ENCODE measurements at places on chromosomes 13 and 19.

DNA sequence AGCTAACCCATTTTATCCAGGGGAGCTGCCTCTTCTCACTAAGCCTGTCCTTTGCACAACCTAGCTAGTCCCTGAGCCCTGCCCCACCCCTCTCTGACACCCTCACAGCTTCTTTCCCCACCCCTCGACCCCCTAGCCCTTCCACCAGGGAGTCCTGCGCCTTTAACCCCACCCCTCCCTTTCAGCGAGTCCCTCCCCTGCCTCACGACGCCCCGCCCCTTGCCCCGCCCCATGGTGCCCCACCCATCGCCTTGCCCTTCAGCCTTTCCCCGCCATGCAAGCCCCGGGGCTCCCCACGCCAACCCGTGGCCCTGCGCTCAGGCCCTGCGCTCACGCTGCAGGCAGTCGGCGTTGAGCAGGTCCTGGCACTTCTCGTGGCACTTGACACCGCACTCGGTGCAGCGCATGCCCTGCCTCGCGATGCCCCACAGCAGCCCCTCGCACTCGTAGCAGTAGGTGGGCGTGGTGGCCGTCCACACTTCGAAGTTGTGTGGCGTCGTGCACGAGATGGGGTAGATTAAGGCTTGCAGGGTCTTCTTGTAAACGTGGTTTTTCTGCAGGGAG, 40.0 kb downstream of the UNC13A start:
- peak; percentile 60 for DNase-seq

DNA sequence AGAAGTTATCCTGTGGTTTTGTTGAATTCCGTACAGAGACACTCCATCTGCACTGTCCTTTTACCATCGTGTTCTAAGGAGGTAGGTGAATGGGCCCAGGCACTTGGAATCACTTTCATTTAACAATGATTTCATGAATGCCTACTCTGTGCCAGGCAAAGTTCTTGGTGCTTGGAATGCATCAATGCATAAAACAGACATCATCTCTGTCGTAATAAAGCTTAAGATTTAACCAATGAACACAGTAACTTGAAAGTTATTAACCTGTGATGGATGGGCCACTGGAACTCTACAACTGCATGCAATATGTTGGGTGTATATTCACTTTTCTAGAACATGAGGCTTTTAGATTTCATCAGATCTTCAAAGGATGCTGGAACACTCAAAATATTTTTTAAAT, 14.1 kb upstream of the STARD13 start:
- DNase-seq = no peak

- no peak for DNase-seq
Observed at GRCh38 chr19:30145467-30145866, 203.4 kb downstream of the URI1 start.

GRCh38 chr19:39558624-39559117, 18.7 kb upstream of the EID2 start:
- no peak for DNase-seq

DNA sequence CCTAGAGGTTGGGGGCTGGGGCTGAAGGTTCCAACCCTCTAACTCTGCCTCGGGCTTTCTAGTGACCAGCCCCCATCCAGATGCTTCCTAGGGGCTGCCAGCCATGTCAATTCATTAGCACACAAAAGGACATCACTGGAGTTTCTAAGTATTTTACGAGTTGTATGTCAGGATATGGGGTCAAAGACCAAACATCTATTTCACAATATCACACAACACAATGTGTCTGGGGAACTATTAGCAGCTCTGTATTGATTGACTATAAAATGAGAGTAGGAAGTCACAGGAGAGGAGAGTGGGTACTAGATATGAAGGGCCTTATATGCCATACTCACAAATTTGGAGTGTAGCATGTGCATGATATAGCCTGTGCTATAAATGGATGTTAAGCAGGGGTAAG, 42.1 kb downstream of the LPAR6 start:
- no peak for DNase-seq

DNA sequence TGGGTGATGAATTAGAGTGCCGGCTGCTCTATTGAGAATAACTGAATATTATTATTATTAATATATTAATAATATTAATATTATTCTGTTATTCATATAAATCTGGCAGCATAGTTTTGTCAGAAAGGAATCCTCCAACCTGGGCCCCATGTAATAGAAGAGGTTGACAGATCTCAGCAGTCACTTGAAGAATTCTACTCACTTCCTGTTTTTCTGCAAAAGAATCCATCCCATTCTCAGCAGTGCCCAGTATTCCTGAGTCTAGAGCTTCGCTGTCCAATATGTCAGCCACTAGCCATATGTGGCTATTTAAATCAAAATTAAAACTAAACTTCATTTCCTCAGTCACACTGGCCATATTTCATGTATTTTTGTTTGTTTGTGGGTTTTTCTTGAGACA, 72.4 kb upstream of the USPL1 start:
- DNase-seq = no peak

DNA sequence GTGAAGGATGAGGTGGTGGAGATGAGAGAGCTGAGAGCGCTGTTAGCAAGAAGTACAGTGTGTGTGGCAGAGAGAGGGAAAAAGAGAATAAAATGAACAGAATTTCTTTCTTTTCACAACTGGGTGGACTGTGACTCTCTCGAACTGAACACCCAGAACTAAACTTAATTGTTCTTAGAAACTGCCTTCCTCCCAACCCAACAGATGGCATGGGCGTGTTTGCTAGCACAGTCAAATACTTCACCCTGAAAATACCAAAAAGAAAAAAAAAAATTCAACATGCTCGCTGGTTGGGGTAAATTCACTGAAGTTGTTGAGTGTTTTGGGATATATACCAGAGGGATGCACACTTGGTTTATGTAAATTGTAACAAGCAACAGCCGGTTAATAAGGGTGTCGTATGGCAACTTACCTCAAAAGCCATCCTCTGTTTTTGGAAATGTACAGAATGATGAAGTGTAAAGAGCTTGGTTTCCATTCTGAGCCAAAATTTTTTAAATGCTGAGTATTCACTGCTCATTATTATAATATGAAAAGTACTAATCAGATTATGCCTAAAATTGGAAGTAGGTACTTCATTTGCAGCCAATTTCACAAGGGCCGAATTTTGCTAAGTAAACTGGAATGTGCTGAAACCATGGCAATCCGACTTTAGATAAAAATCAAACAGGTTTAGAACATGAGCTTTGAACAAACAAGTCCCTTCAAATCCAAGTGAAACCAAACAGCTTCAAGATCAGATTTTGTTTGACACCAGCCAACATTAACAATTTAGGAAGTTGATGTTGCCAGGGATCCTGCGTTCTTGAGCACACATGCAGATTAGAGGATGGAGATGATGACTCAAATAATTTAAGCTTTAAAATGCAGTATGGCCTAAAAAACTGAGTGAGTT, 115.8 kb downstream of the ZIC5 start:
- DNase-seq = no peak

DNA sequence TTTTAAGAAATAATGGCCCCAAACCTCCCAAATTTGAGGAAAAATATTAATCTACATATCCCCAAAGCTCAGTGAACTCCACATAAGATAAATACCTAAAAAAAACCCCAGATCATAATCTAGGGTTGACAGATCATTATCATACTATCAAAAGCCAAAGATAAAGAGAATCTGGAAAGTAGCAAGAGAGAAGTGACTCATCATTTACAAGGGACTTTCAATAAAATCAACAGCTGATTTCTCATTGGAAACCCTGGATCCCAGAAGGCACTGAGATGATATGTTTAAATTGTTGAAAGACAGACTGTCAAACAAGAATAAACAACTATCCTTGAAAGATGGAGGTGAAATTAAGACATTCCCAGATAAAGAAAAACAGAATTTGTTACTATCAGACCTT, 199.3 kb downstream of the KCNRG start:
- DNase-seq = no peak

- DNase-seq = no peak
Observed at GRCh38 chr19:13770013-13770635, 4.1 kb upstream of the C19orf53 start.

- peak; percentile 26 for DNase-seq
Observed at GRCh38 chr13:23500849-23501248, 67.3 kb upstream of the SACS start.

DNA sequence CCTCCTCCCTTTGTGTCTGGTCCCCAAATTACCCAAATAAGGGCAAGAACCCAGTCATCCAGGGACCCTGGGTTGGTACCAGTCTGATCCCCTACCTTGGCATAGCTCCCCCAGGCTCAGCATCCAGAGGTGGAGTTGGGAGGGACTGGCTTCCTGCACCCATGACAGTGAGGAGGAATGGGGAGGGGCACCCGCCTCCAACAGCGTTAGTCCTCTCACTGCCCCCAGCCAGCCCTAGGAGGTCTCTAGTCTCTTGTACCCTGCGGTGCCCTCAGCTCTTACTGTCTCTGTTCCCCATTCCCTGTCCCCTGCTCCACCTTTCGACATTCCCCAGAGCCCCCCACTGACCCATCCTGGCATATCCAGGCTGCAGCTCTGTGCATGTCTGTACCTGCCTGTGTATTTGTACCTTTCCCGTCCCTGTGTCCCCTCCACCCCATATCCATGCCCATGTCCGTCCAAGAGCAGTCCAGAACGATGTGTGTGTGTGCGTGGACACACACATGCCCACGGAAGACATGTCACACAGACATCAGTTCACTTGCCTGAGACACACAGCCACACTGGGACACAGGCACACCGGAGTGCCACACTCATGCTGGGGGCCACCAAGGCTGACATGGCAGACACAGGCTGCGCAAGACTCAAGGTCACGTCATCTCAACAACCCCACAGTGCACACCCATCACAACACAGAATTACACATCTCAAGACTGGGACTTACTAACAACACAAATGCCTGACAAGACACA, 17.8 kb downstream of the ERFL start:
- no peak for DNase-seq

DNA sequence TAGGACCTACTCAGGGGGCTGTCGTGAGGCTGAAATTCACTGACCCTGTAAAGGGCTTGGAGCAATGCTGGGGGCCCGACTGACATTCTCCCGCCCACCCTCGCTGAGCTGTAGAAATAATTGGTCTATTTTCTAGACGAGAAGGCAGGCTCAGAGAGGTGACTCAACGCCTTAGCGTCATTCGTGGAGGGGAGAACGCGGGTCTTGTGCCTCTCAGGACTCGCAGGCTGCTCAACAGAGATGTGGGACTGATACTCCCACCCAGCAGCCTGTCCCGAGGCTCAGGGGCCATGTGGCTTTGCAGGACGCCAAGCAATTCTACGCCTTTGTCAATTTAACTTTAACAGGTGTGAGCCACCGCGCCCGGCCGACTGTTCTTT, 23.6 kb upstream of the ASPDH start:
- no peak for DNase-seq

DNA sequence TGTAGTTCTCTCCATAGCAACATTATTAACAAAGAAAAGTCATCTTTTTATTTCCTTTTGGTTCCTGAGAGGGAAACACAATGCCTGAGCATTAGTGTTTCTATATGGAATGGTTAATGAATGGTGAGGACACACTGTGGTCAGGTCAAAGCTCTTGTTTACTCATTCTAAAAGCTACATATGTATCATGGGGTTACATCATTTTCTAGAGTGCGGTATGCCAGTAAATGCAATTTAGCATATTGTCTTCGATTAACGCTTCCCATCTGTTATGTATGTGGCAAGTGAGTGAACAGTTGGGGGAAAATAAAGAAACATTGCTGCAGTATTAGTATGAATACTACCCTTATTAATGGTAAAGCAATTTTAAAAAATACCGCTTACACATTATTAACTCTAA, 1152.2 kb upstream of the SPRY2 start:
- no peak for DNase-seq

DNA sequence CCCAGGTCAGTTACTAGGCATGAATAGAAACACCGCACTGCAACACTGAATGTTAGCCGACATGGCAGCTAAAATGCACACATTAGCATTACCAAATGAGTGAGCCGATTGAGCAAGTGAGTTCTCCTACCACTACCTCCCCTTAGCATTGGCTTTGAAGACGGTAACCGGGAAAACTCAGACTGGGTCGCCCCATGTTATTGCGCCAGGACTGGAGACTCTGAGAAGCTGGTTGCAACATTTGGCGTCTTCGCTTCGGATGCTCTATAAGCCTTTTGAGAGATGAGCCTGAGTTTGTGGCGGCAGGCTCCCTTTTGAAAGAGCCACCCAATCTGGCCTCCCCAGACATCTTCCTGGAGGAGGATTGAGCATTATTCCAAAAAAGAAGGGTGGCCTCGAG, 68.5 kb upstream of the POMP start:
- DNase-seq = no peak

- DNase-seq = no peak
Observed at GRCh38 chr19:2126879-2127518, 24.4 kb downstream of the AP3D1 start.

- no peak for DNase-seq
Observed at GRCh38 chr13:112210371-112210770, 143.4 kb downstream of the SOX1 start.

DNA sequence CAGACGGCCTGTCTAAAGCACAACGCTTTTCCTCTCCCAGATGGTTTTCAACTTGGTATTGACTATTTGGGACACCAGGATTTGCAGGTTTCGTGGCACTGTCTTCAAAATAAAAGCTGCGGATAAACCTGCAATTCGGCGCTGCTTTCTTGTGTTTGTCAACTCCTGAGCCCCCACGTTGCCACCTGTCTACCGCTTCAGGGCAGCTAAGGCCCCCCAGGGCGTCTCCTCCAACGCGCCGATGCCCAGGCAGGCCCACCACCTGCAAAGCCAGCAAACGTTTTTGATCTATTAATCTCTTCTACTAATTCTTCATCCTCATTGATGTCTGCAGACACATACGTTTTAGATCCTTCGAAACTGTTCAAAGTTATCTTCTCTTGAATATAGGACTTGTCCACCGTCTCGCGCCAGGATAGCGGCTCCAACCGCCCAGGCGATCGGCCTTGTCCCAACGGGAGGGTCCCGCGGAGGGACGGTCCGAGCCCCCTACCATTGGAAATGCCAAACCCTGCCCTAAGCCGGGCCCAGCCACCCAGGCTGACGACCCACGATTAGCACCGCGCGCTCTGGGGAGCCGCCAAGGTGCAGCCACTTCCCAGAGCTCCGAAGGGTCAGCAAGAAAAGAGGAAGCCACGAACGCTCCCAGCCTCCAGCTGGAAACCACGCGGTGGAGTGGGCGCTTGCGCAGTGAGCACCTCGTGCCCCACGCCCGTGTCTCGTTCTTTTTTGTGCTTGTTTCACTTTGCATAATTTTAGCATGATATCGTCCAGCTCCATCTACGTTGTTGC, 23.4 kb upstream of the VN1R4 start:
- no peak for DNase-seq

DNA sequence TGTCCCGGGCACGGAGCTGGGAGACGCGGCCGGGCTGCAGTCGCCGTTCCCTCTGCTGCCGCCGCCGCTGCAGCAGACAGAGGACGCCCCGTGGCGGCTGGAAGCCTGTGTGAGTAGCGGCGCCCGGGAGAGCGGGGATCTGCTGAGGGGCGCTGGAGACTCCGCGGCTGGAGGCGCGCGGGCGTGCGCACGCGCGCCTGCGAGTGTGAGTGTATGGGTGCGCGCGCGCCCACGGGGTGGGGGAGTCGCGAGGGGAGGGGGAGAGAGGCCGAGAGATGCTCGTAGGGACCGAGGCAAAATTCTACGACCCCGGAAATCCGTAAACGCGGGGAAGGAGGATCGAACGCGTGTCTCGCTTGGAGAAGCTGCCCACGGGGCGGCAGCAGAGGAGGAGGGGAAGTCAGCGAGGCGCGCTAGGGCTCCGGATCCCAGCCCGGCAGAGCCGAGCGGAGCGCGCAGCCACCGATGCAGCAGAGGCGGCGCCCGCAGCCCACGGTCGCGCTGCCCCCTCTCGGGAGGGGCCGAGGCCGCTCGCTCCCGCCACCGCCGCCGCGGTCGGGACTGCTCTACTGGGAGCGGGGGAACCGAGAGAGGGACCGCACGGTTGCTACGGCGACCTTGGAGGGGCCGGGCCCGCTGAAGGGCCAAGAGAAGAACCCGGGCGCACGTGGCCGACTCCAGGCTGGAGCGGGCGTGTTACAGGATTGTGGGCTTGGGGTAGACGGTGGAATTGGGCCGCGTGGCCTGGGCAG, at the start of gene ENOX1:
Gene ENOX1, minus strand, starts transcription at position 207 of the 752 bp plus-strand sequence.
- DNase-seq = peak; percentile 55

Measured in COLO829 (cell line).